Endothelial cell of umbilical vein (primary cell): ENCODE measurements at places on chromosomes 1 and 21. TPM values are rescaled to one million over a fixed set of nuclear protein-coding genes. Genes with fewer than 3 reads are reported as not detected.

DNA sequence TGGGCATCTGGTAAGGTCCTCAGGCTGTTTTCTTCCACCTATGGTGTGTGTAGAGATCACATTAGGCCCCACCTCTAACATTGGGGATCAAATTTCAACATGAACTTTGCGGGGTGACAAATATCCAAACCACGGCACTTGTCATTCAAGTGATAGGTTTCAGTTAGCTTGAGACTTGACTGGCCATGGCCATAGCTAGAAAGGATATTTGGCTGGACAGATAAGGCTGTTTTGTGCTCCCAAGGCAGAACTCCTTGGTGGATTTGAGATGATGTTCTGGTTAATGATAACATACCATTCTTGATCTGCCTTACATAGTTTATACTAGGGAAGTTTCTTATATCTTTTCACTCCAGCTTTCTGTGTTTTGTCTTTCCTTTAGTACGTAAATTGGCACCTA, 48.5 kb downstream of the CELF3 start:
- no peak for DNase-seq

Gene ATP5PF
- total RNA-seq = 132 and 141 TPM in 2 replicates

Gene FYB2
- total RNA-seq = not detected in 2 replicates

Gene IL23R
- total RNA-seq = not detected in 2 replicates

DNA sequence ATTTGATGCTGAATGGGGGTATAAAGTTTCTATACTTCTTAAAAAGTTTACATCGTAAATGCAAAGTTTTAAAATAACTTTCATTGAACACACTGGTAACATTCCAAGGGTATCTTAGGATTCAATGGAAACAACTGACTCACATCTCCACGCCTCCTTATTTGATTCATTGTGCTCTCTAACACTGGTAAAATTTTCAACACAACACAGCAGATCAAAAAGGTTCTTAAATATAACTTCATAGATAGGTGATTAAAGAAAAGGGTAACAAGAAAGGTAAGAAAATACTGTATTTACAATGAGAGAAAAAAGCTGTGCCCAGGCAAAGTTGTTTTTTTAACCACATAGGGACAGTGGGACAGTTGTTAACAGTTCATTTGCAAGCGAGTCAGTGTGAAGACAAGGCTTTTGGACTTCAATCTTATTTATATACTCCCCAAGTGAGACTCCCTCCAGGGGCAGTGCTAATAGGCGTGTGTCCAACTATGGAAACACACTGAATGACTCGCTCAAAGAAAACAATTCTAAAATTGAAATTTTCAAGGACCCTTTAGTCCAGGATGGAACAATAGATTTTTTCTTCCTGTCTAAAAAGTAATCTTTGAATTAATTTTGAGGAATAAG, 140.5 kb downstream of the TIAM1 start:
- no peak for DNase-seq
